T follicular helper cell (primary cell): ENCODE measurements at places on chromosomes 12 and 14.

GRCh38 chr14:65783576-65783975, 371.0 kb downstream of the FUT8 start:
- no peak for DNase-seq

DNA sequence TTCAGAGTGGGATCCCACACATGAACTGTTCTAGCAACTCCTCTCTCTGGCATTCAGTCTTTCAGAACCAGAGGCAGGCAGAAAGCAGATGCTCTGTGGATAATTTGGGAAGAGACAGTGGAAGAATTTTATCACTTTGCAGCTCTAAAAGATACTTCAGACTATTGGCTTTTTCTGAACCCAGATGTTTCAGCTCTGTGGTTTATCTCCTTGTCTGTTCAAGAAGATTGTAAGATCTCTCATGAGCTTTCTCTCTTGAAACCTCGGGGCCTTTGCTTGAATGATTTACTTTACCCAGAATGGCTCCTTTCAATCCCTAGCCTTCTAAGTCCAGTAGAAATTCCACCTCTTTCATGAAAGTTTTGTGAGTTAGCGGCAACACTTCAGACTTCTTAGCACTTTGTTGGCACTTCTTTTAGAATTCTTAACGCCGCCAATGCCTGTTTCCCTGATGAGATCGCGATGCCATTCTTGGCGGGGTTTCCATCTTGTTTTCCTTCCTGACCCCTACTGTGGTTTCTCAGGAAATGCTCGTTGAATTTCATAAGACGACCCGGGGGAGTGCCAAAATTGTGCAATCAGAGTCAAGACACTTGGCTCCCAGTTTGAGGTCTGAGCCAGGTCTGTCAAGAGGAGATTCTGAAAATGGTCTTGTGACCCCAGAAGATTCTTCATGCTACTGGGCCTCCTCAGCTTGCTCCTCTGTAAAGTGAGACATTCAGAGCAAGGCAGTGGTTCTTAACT, 107.0 kb upstream of the PRICKLE1 start:
- no peak for DNase-seq

- DNase-seq = no peak
Observed at GRCh38 chr12:75909714-75910656, 121.6 kb downstream of the PHLDA1 start.

DNA sequence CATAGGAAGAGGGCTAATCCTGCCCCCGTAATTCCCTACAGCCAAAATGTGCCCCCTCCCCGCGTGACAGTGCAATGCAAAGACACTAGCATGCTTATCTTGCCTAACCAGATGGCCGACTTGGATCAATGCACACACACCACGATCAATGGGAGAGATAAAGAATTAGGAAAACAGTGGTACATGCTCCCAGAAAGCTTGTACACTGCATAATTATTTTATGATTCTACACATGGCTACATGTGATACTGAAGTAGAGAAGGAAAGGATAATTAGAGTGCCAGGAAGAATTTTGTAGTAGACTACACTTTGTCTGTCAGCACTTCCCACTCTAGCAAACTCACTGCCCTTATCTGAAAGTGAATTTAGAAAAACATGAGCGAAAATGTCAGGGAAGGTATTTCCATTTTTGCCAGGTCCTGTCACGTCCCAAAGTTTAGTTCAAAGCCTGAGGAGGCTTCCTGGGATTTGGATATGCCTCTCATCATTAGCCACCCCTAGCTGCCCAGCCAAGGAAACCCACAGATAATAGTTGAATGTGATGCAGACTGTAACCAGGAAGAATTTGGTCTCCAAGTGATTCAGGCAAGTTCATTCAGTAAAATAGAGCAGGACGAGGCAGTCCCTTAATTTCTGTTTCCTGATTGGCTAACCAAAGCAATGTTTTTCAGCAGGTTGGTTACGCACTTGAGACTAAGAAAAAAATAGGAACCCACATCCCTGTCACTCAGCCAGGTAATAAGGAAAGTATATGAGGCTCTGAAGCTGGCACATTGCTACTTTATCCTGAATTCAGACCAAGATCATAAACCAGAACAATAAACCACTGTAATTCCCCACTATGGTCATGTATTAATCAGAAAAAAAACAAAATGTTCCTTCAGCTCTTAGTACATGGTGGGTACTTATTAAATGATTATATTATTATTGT, 199.6 kb upstream of the OTX2 start:
- no peak for DNase-seq

- no peak for DNase-seq
Observed at GRCh38 chr12:120132054-120132836, 15.7 kb upstream of the RAB35 start.

GRCh38 chr14:80927083-80927989, 14.2 kb downstream of the CEP128 start:
- DNase-seq = no peak

- DNase-seq = no peak
Observed at GRCh38 chr12:14959916-14960496, 1.4 kb downstream of the ARHGDIB start.

DNA sequence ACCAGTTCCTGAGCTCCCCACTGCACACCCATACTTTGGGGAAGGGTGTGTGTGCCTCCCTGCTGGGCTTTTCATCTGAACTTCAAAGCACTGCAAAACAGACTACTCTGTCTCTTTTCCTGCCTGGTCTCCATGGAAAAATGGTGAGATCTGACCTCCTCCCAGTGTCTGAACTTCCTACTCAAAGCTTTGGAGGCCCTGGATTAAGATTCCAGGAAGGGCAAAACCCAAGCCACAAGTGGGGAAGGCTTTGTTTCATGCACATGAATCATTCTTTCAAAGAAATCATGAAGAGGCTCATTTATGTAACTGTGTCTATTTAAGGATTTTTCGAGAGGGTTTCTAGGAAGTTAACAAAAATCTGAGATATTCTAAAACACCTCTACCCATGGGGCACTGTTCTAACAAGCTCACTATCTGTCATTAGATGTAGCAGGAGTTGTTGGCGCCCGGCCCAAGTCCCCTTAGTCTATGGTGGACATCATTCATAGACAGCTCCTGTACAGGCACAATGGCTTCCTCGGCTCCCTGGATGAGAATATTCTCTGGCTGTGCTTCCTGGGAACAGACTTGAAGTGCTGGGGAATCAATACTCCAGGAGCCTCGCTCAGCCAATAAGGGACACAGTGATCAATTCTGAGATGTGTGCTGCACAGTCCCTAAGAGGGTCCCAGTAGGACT, 224.0 kb downstream of the KTN1 start:
- DNase-seq = no peak

DNA sequence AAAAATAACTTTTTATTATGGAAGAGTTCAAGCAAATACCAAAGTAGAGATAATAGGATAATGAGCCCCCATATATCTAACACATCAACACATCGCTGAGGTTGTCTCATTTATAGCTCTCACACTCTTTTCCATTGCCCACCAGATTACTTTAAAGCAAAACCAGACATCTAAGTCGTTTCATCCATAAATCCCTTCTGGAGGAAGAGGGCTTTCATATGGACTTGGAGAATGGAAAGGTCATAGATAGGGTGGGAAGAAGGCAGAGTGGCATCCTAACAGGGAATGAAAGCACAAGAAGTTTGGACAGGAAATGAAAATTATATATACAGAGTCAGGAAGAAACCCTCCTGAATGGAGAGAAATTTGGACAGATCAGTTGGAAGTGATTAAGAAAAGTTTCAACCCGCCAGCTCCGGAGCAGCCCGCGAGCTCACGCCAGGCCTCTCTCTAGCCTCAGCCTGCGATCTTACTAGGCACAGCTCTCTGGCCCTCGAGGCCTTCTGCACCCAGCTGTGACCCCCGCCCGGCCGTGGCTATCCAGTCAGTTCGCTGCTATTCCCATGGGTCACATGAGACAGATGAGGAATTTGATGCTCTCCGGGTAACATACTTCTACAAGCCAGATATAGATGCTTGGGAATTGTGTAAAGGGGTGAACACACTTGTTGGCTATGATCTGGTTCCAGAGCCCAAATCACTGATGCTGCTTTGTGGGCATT, 48.4 kb upstream of the NID2 start:
- no peak for DNase-seq

GRCh38 chr12:105331805-105332251, 1.3 kb downstream of the C12orf75 start:
- no peak for DNase-seq

- DNase-seq = no peak
Observed at GRCh38 chr14:91568626-91569025, 58.5 kb upstream of the PPP4R3A start.

DNA sequence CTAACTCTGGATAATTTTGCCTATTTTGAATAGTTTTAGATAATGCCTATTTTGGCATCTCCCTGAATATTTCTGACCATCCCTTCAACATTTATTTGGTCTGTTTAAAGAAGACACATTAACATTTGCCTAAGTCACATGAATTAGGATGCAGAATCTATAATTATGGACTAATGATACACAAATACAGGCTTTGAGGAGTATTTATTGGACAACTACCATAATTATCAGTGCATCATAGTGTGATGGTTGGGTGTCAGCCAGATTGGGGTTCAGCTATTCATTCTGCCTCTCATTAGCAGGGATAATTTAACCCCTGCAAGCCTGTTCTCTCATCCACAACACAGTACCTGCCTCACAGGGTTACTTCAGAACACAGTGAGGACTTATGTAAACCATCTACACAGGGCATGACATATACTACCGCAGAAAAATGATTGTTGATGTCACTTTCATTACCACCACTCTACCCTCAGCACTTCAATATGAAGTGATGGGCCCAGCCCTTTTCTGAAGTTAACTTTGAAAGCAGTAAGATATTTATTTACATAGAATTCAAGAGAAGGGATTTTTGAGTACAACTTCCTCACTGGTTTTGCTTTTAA, 14.4 kb downstream of the PRKCH start:
- DNase-seq = no peak

DNA sequence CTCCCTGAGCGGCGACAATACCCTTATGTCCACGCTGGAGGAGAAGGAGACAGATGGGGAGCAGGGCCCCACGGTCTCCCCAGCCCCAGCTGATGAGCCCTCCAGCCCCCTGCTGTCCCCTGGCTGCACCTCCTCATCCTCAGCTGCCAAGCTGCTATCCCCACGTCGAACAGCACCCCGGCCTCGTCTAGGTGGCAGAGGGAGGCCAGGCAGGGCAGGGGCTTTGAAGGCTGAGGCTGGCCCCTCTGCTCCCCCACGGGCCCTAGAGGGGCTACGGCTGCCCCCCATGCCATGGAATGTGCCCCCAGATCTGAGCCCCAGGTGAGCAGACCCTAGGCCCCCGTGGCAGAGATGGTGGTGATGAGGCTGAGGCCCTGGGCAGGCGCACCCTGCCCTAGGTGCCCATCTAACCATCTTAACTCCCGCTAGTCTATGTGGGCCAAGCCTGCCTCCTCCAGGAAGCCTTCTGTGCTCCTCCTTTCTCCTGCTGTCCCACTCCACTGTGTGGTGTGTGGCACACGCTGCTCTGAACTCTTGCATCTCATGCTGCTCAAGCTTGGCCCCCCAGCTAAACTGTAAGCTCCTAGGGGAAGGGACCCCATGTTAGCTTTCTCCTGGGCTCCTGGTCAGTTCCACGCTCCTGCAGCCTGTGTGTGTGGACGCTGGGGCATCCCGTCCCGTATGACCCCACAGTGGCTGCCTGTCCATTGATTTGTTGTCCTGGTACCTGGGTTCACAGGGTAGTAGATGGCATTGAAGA, 12.1 kb downstream of the MCRS1 start:
- DNase-seq = no peak

GRCh38 chr12:57553343-57554202, 3.7 kb downstream of the KIF5A start:
- DNase-seq = no peak

- no peak for DNase-seq
Observed at GRCh38 chr12:68432622-68433021, 100.5 kb upstream of the MDM1 start.

- DNase-seq = no peak
Observed at GRCh38 chr12:20154052-20154451, 214.3 kb upstream of the PDE3A start.

DNA sequence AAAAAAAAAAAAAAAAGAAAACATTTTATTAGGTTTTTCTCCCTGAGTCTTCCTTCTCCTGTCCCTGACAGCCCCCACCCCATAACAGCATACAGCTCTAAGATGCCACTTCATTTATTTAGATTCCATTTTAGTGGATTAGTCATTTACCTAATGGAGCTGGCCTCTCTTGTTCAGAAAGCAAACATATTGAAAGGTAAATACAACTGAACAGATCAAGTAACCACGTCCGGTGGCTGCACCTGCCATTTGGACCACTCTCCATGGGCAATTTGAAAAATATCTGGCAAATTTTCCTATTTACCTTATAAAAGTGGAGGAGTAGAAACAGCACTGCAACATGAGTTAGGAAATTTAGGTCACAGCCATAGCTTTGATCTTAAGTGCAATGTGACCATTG, 254.6 kb downstream of the C12orf42 start:
- DNase-seq = no peak

GRCh38 chr14:104699426-104699748, 10.0 kb downstream of the INF2 start:
- DNase-seq = no peak

- DNase-seq = no peak
Observed at GRCh38 chr14:89707086-89707485, 247.4 kb downstream of the EFCAB11 start.

DNA sequence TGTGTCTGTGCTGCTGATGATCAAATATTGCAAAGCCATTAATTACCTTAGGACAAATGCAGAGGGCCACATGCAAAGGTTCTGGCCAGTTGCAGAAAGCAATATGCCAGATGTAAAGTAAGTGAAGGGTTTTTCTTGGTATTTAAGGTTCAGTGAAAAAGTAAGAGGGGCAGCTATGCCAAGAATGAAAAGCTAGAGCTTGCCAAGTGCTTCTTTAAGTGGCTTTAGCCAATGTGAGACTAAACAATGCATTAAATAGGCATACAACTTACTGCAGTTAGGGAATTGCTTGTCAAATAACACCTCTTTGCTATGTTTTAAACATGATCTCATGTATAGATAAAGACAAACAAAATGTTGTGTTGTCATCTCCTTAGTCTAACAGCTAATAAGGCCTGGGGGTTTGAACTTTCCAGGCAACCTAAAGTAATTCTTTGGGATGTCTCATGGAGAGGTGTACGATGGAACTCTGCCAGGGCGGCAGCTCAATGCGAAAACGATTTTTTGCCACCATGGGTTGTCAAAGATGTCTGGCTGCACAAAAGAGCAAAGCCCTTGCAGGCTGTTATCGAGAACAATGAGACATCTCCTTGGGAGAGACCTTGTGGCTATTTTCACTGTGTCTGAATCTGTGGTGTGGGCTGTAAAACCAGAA, 12.0 kb downstream of the IGF1 start:
- DNase-seq = no peak

DNA sequence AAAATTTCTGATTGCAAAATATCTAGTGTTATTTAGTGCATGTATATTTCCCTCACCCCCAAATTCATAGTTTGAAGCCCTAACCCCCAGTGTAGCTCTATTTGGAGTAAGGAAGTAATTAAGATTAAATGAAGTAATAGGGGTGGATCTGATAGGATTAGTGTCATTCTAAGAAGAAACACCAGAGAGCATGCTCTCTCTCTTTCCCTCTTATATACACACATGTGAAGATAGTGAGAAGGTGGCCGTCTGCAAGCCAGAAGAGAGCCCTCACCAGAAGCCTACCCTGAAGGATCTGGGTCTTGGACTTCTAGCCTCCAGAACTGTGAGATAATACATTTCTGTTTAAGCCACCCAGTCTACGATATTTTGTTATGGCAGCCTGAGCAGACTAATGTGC, 120.3 kb downstream of the TMEM30B start:
- DNase-seq = no peak

- no peak for DNase-seq
Observed at GRCh38 chr12:52836491-52837412, 2.6 kb upstream of the KRT79 start.
